Fibroblast of skin of abdomen (primary cell): ENCODE measurements at places on chromosomes 13 and 19.

GRCh38 chr19:17243211-17243829, 2.4 kb downstream of the NR2F6 start:
- no peak for DNase-seq

DNA sequence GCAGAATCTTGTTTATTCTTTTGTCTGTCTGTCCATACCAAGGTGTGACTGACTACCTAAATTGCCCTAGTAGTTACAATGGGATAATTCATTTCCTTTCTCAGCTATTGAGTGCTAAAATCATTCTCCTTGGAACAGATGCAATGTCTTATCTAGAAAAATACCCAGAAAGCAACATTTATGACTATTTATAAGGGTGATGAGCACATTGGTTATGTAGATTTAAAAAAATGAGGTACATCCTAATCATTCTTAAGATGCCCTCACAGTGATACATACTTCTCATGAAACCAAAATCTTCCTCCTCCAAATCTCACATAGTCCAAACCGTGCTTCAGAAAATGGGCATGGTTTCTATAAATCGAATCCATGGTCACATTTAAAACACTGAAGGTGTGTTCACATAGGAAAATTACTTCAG, 11.6 kb upstream of the UBE2L5 start:
- DNase-seq: no peak

DNA sequence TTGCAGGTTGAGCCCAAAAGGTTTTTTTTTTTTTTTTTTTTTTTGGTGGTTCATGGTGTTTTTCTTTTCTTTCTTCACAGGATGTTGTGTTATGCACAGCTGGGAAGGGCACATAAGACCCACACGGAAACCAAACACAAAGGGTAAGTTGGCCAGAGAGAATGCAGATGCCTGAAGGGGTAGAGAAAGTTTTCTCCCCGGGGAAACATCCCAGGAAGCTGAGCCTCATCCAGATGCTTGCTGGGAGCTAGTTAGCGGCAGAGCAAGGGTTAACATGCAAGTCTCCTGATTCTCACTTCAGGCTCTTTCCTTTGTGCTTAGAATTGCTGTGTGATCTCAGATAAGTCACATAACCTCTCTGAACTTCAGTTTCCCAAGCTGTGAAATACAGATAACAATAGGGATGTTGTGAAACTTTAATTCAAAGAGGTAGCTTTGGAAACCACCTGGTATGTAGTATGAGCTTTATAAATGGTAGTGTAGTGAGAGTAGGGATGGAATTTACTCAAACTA, 3.1 kb downstream of the ADGRE1 start:
- DNase-seq: no peak

GRCh38 chr13:113272031-113272430, 25.0 kb upstream of the LAMP1 start:
- DNase-seq: no peak

DNA sequence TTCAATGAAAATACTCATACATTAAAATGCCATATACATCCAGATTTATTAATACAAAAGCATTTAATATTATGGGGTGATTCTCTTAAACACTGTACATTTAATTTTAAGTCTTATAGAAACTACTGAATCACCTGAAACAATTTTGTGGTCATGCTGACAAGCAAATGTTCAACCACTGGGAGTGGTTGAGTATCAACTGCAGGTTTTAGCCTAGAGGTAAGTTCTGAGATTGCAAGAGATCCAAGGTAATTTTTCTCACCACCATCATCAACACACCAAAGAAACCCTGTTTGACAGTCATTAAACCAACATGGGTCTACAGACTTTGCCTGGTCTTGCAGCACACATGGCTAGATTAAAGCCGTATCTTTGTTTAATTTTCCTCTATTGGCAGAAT, 196.3 kb downstream of the LHFPL6 start:
- DNase-seq: no peak

DNA sequence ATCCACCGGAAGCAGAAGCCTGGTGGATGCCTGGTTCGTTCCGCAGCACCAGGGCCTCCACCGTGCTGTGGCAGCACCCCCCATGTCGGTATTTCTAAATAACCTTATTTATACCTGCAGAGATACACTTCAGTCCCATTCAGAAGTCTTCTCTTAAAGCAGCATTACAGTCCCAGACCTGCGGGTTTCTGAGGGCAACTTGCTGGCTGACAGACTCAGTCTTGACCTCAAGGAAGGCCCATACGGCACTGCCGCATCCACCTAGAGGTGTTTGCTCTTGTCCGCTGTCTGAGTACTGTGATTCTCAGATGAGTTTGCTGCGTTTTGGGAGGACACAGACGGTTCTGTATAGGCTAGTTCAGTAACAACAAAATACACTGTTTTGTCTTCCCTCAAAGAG, 16.9 kb upstream of the TEX29 start:
- DNase-seq: no peak

DNA sequence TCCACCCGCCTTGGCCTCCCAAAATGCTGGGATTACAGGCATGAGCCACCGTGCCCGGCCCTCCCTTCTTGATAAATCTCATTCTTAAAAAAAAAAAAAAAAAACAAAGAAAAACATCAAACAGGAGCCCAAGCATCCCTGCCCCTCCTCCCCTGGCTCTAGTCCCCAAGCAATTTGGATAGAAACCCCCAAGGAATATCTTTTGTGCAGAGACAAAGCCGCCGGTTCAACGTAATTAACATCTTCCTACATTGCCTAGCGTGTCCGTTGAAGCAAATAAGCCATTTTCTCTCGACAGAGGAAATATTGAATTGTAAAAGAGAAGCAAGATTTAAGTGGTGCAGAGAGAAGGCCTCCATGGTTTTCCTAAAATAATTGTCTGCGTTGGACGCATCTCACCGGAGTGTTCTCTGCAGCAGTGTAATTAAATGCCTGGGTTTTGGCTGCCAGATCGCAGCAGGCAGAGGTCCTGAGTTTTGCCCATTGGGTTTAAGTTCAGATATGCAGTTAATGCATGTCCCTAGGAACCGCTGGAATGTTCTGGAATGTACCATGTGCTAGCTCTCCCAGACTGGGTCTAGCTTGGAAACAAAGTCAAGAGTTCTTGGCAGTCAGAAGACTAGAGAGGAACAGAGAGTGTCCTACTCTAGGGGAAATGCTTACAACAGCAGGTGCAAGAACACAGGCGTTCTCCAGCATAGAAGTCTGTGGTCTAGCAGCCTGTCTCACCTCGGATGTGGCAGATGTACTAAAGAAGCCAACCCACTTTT, 30.8 kb downstream of the PIN1 start:
- no peak for DNase-seq

DNA sequence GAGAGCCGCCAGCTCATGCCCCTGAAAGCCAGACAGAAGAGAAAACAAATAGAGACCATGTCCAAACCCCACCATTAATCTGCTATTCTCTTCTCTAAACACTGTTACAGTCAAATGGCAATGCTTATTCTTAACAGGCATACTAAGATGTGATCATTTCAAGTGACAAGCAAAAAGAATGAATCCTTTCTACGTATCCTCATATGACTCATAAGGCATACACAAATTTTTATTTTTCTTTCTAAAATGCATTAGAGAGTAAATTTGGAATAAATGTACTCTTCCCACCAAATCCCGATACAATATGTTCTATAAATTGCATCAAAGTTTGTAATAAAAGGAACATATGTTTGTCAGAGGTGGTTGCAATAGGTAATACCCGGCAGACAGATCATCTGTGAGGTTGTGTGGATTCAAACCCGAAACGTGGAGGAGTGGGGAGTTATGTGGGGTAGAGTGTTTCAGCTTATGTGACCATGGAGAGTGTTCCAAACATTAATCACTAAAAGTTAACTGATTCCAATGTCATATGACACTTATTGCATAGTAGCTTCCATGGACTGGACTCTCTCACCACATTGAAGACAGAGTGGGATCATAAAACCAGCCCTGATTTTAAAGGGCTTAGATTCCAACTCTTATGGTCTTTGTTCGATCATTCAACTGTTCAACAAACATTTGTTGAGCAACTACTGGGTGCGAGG, 213.1 kb downstream of the DCLK1 start:
- DNase-seq: peak; percentile 18

GRCh38 chr19:18589380-18590272, 1.0 kb downstream of the REX1BD start:
- DNase-seq: peak; percentile 66

- peak; percentile 84 for DNase-seq
These were observed 36.0 kb downstream of the MBNL2 start for GRCh38 chr13:97257800-97258799.

- no peak for DNase-seq
These were observed 39.9 kb downstream of the PCCA start for GRCh38 chr13:100128838-100129237.

DNA sequence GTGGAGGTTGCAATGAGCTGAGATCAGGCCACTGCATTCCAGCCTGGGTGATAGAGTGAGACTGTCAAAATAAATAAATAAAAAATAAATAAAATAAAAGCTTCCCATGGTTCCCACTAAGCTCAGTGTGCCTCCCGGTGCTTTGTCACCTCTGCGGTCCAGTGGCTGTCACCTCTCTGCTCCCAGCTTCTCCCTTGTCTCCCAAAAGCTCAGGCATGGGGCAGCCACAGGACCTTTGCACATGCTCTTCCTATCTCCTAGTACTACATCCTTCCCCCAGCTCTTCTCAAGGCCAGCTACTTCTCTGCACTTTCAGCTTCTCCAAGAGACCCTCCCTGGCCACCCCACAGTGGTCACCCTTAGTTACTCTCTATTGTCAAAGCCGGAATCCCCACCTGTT, 7.6 kb upstream of the MATK start:
- DNase-seq: no peak

DNA sequence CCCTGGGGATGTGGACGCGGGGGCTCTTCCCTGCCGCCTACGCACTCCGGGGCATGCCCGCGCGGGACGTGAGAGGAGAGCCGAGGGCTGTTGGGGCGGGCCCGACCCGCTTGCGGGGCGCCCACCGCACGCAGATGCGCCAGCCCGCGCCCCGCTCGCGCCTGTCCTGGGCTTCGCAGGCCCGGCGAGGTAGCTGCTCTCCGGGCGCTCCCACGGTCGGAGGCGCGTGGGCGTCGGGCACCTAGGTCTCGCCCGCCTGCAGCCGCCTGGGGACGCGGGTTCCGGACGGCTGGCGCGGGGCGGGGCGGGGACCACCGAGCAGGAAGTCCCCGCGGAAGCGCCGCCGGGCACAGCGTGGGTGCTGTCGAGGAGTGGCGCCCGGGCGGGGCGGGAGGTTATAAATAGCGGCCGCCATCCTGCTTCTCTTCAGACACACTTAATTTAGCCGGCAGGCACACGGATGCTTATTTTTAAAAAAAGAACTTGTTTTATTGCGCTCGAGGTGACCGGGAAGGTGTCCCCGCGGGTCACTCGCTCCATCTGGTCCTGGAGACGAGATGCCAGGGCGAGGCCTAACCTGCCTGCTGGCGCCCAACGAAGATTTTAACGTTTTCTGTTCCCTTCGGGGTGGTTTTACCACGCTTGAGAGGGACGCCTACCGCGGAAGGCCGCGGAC, 561 bp upstream of the GJA3 start:
- no peak for DNase-seq

GRCh38 chr13:44230071-44230470, 143.6 kb upstream of the SERP2 start:
- DNase-seq: no peak

DNA sequence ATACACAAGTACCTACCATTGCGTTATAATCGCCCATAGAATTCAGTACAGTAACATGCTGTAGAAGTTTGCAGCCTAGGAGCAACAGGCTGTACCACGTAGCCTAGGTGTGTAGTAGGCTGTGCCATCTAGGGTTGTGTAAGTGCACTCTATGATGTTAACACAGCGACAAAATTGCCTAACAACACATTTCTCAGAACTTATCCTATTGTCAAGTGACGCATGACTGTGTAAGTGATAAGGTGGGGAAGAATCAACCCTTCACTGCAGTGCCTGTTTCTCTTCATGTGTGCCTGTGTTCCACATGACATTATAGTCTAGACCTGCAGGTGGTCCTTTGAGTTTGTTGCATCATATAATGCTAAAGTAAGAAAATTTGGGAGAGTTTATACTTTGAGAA, 94.0 kb downstream of the PCDH9 start:
- DNase-seq: no peak

DNA sequence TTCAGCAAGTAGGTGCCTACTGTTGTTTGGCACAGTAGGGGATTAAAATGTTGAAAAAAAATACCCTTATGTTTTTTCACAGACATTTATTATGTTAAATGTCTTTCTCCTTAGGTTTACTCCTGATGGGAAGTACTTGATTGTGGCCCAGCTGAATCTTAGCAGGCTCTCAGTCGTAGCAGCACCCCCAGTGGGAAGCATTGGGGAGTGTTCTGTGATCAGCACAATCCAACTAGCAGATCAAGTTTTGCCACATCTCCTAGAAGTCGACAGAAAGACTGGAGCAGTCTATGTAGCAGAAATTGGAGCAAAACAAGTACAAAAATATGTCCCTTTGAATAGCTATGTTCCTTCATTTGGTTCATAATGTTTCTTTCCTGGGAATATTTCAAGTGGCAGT, 9.3 kb downstream of the NHLRC3 start:
- no peak for DNase-seq

GRCh38 chr13:50829896-50830295, 13.6 kb downstream of the DLEU7 start:
- DNase-seq: peak; percentile 68

DNA sequence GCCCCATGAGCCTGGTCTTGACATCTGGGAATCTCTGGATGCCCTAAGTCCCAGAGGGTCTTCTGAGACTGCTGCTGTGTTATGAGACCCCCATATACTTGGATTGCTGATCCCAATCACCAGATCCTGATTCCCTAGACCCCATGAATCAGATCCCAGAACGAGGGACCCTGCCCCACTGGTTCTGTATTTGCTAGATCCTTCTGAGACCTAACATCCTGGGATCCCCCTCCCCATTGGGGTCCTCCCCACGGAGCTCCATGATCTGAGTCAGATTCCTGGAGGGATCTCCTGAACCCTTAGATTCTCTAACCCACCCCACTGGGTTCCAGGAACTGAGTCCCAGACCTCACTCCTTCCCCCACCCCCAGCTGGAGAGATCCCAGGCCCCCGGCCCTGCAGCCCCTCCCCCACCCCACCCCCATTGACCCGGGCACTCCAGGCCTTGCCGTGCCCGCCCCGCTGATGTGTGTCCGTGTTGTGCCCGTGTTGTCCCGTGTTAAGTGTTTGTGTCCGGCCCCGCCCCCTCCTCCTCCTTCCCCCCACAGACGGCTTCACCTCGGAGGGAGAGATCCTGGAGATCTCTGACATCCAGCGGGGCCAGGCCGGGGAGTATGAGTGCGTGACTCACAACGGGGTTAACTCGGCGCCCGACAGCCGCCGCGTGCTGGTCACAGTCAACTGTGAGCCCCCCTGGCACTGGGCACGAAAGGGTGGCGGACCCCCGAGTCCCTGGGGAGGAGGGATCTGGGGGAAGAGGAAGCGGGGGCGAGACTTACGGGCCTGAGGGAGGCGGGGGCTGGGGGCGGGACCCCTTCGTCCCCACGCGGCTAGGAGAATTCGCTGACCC, 15.0 kb downstream of the IGLON5 start:
- no peak for DNase-seq

- DNase-seq: no peak
These were observed 35.0 kb downstream of the ZNF536 start for GRCh38 chr19:30407068-30407709.
